Hematopoietic multipotent progenitor cell (in vitro differentiated cells): ENCODE measurements at places on chromosomes 2 and 18.

GRCh38 chr2:102782933-102783332 is 21.1 kb downstream of the TMEM182 start:
- DNase-seq = no peak

GRCh38 chr18:54389143-54389505 is 31.4 kb downstream of the C18orf54 start:
- DNase-seq = no peak

DNA sequence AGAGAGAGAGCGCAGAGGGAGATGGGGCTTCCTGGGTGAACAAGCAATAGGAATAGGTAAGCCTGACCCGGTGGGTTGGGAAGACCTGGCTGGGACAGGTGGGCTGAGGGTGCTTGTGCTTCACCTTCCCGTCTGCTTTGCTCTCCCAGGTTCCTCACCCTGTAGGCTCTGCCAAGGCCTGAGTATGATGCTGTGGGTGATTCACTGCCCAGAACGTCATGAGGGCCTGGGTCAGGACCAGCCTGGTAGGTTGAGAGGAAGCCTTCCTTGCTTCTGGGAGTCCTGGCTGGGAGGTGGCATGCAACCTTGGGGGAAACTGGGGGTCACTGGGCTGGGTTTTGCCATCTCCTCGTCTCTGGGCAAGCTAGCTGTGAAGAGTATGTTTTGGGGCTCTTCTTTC is 220.2 kb upstream of the APCDD1 start:
- DNase-seq = no peak

DNA sequence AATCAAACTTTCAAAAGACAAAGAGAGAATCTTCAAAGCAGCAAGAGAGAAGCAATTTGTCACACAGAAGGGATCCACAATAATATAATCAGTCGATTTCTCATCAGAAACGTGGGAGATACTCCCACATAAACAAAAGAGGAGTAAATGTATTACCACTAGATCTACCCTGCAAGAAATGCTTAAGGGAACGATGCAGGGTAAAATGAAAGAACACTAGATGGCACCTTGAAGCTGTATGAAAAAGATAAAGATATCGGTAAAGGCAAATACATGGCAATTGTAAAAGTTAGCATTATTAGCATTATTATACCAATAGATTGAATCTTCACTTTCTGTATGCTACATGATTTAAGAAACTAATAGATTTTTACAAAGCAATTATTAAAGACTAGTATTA is 677.0 kb downstream of the SUCLG1 start:
- DNase-seq = no peak

DNA sequence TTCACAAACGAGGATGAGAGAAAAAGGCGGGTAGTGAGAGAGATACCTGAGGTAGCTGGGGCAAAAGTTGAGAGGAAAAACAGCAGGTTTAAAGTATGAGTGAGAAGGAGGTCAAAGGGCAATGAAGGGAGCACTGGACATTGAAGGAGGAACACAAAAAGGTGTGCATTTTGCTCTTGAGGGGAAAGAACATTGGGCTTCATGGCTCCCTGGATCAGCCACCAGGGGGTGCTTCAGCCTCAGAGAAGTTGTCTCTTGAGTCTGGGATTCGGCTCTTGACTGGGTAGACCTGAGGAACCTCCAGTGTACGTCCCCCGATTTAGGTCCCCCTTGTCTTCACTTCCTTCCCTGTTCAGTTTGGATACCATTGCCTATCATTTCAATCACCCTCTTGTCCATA is 128.5 kb downstream of the RAPGEF4 start:
- DNase-seq = peak; percentile 6

- DNase-seq = no peak
Measured at GRCh38 chr2:134763164-134763710, 44.4 kb upstream of the TMEM163 start.

DNA sequence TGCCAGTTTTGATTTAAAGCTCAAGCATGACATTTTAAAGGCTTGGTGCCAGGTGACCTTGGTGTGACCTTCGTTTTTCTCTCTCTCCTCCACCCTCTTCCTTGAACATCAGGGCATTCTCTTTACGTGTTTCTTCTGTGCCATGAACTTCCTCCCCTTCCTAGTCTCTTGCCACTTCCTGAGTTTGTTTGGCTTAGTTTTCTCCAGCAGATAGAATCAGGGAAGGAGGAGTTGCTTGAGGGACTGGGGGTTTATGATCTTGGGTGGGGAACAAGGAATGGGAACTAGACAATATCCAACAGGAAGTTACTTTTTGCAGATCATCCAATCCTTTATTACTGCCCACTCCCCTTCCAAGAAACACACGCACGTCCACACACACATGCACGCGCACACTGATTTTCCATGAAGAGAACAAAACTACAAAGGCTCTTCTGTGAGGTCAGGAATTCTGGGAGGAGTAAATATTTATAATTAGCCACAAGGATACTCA is 210.6 kb upstream of the EPAS1 start:
- DNase-seq = no peak

DNA sequence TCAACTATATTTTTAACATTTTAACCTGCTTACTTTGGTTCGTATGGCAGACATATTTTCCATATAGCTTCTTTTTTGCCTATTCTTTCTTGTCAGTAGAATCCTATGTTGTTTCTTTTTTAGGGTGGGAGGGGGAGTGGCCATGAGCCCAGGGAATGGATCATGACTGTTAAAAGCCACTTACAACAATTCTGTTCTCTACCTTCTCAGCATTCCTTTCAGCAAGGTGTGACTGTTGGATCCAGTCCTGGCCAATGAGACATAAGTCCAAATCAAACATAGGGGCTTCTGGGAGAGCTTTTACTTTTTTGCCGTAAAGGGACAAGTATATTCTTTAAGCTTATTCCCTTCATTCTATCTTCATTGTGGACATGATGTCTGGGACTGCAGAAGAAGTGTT is 25.0 kb upstream of the DNAH6 start:
- DNase-seq = no peak

- no peak for DNase-seq
Measured at GRCh38 chr2:15425712-15426111, 135.4 kb downstream of the NBAS start.

GRCh38 chr2:1748176-1748740 is 3.9 kb upstream of the PXDN start:
- DNase-seq = no peak

DNA sequence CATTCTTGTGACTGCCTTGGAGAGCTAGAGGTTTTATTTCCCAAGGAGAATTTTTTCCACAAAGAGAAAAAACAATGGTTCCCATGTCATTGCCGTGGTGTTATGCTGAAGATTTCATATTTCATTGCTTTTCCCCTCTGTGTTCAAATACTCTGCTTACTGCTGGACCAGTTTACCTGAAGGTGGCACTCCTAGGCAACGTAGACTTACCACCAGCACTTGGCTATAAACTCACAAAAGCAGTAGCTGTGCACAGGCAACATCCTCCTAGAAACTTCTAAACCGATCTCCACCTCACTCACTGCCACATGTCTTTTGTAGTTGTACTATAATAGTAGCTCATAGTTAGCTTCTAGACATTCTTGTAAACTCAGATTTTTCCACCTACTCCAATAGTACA is 1319.7 kb upstream of the CRIM1 start:
- DNase-seq = no peak

DNA sequence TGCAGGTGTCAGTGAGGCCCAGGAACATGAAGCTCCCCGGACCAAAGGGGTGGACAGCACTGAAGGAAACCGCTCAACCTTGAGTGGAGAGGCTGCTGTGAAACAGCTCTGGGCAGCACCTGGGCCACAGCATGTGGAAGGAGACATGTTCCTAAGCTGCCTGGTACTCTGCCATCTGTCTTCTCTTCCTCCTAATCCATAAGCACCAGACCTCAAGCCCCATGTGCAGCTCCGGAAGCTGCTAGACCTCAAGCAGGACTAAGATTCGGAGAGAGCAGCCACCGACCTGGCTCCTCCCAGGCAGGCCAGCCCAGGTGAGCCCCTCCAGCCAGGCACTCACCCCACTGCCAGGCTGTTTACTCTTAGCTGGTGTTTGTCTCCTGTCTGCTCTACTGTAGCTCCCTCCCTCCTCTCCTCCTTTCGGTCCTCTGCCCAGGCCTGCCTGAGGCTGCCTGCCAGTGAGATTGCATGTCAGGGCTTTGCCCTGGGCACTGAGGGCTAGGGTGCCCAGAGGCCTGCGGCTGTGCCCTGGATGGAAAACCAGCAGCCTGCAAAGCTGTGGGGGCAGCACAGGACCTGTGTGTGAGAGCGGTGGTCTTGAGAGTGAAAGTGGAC is 53.7 kb downstream of the BCL11A start:
- no peak for DNase-seq

DNA sequence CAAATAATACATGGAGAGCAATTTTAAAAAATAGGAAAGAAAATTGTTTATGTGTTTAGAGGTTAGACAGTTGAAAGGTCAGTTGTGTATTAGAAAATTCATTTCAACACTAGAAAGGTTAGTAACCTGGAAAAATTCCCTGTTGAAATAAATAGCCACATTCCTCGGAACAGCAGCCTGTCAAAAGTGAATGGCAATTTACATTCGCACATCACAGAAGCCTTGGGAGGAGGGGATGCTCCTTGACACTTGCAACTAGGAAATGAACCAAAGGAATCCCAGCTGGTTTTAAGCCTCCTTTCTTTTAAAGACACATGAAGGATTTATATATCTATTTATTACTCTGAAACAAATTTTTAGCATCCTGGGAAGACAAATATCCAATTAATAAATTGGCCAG is 653.5 kb upstream of the LRRTM4 start:
- DNase-seq = no peak

DNA sequence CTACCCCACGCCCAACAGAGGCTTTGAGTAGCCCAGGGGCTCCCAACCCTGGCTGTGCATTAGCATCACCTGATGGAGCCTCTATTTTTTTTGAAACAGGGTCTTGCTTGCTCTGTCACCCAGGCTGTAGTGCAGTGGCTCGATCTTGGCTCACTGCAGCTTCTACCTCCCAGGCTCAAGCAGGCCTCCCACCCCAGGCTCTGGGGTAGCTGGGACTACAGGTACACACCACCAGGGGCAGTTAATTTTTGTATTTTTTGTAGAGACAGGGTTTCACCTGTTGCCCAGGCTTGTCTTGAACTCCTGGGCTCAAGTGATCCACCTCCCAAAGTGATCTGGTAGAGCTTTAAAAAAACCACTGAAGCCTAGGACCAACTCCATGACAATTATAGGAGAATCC is 394.8 kb upstream of the ATP5MC3 start:
- DNase-seq = no peak

DNA sequence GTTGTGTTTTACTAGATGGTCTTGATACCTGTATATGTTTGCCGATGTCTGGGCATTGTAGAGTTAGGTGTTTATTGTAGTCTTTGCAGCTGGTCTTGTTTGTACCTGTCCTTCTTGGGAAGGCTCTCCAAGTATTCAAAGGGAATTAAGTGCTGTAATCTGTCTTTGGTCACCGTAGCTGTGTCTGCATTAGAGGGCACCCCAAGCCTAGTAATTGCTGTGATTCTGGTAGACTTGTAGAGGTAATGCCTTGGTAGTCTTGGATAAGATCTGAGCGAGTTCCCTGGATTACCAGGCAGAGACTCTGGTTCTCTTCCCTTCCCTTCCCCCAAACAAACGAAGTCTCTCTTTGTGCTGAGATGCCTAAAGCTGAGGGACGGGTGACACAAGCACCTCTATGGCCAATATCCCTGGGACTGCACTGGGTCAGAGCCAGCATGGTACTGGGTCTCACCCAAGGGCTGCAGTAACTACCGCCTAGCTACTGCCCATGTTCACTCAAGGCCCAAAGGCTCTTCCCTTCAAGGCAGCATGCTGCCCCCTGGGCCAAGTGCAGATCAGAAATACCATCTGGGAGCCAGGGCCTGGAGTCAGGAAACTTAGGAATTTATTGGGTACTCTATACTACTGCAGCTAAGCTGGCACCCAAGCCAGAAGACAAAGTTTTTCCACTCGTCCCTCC is 27.1 kb downstream of the STPG4 start:
- no peak for DNase-seq

GRCh38 chr2:217568289-217568971 is 434.4 kb downstream of the TNS1 start:
- no peak for DNase-seq

GRCh38 chr18:22342625-22343024 is 75.1 kb downstream of the CTAGE1 start:
- DNase-seq = no peak

GRCh38 chr18:9918016-9918680 is 4.3 kb downstream of the VAPA start:
- no peak for DNase-seq

- no peak for DNase-seq
Measured at GRCh38 chr2:23220513-23221094, 164.4 kb upstream of the KLHL29 start.

DNA sequence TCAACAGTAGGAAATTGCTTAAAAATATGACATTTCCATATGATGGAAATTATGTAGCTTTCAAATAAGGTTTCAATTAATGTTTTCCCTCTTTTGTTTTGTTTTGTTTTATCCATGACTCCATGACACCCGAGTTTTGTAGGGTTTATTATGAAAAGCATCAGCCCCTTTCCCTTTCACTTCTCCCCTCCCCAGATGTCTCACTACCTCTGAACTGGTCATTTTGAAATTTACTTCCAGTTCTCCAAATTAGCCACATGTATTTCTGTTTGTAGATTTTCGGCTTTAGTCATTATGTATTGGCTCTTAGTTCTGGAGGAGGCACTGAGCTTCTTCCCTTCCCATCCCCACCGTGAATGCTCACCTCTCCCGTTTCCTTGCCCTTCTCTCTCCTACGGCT is 18.6 kb upstream of the VPS4B start:
- DNase-seq = no peak

- DNase-seq = no peak
Measured at GRCh38 chr2:61658841-61659780, 121.0 kb upstream of the XPO1 start.

- no peak for DNase-seq
Measured at GRCh38 chr2:109549016-109549590, 64.7 kb downstream of the SEPTIN10 start.

GRCh38 chr18:69895066-69896047 is 52.3 kb downstream of the CD226 start:
- no peak for DNase-seq

GRCh38 chr2:119567292-119567691 is 23.0 kb downstream of the CFAP221 start:
- no peak for DNase-seq

GRCh38 chr2:65319072-65319673 is 91.5 kb downstream of the ACTR2 start:
- no peak for DNase-seq

GRCh38 chr2:54090521-54091117 is 24.8 kb upstream of the ACYP2 start:
- no peak for DNase-seq

DNA sequence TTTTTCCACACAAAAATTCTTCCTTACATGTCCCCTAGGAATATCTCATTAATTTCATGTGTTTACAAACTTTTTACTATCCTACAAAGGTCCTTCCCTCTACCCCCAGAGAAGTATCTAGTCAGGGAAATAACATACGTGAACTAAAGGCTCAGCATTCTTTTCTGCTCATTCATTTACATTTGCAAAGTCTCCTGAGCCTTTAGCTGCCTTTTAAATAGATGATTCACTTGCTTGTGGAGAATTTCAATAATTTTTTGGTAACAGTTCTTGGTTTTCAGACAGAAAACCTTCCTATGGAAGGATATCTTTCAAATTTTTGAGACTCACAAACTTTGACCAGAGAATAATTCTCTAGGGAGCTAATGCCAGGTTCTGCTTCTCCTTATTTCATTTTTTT is 81.5 kb upstream of the RMDN2 start:
- DNase-seq = no peak
